ENCODE measurements at places on chromosomes 4 and X.

DNA sequence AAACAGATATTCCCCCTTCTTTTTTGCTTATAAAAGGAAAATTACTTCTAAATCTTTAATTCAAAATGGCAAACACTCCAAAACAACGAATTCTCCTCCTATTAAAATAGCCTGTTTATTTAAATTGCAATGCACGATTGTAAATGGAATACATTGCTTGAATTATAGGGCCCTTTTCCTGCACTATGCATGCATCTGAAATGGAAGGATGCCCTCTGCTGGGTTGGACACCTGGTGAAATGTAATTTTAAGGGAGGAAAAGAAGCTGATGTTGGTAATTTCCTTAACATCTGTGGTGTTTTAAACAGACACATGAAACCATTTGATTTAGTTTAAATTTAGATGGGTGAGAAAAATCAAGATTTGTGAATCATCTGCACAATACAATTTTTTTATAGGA, 72.8 kb downstream of the GRXCR1 start:
- no peak for DNase-seq

- DNase-seq, result no peak
Measured at GRCh38 chrX:10021461-10022272, 54.5 kb downstream of the CLDN34 start.

DNA sequence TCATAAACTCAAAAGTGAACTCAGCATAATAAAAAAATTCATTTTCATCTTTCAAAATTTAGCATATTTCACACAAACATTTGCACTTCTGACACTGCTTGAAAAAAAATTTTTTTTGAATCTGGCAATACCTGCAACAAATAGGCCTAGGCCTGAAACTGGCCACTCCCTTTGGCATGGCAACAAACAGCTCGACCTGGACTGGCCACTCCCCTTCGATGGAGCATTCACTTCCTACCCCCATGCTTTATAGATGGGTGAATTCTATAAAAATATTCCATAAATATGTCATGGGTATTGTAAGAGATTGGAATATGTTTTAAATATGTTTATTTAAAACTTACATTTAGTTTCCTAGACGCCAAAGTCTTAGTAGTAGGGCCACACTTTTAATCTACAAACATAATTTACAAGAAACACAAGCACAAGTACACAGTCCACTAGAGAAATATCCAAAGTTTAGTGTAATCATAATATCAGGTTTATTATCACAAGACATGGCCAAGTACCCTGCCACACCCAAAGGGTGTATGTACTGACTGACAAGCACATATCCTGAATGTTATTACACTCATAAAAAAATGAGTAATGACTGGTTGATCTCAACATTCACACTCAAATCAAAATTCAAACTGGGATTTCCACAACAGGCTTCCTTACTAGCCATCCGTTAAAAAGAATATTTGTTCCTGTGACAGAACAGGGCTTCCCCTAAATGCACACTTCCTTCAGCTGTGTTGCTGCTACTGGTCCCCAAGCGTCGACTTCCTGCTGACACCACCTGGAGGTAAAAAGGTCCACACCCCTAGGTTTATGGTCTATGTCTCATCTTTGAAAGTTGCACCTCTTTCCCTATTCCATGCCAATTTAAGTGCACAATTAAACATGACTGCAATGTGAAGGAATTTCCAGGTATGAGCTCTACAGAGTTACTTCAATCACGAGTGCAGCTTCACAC, 271.5 kb downstream of the NR3C2 start:
- no peak for DNase-seq

DNA sequence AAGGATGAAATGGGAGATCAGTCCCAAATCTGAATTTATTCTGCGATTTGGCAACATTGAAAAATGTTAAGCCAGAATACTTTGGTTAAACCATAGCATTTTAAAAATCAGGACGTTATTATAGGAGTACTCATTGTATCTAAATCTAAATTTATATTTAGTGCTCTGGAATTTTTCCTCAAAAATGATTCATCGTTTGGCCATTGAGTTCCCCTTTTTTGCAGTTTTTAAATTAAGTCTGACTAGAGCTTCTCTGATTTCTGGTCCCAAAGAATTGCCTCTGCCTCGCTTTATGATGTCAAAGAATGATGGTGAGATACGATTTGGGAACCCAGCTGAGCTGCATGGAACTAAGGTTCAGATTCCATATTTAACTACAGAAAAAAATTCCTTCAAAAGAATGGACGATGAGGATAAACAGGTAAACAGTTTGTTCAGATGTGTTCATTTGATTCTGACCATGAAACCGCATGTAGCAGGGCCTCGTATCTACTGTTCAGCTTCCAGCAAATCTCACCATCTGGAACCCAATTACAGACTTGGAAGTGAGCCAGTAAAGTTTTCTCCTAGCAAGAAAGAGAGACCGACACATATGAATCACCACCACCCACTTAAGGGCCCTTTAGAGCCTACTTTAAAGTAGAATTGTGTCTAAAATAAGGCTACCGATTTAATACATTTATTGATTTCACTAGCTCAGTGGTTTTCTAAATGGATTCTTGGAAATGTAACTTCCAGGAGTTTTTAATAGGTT, 75.6 kb downstream of the REPS2 start:
- DNase-seq, result no peak

DNA sequence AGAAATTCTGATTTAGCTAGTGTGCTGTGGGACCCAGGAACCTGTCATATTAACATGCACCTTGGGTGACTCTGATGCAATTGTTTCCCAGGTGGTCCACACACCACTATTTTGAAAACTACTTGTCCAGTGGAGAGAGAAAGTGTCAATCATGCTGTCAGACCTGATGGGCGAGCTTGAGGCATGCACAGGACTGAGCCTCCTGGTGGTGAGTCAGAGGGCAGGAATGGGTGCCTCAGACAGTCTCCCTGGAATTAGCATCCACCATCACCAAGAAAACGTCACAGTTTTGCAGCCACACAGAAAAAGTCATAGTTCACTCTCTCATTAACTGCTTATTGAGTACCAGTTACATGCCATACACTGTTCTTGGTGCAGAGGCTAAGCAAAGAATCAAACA, 181.8 kb upstream of the MAOA start:
- DNase-seq, result no peak

Measured in GM20000 (cell line).